Right cardiac atrium (tissue), 5 donors: ENCODE measurements at places on chromosomes 3 and 15.

- DNase-seq = no peak
Observed at GRCh38 chr3:106552351-106553043, 683.7 kb upstream of the CBLB start.

- DNase-seq = no peak
Observed at GRCh38 chr3:53628536-53629401, 134.4 kb downstream of the CACNA1D start.

- no peak for DNase-seq
Observed at GRCh38 chr15:87722941-87723691, 533.4 kb downstream of the NTRK3 start.

GRCh38 chr15:57562196-57562769 is 29.4 kb upstream of the MYZAP start:
- DNase-seq = peak; percentile 46
